ENCODE measurements at places on chromosomes 11 and 22.
A peak's percentile ranks its signal among the peaks of the same experiment; 100 is the strongest.

- no peak for DNase-seq
These were observed 31.1 kb downstream of the BMAL1 start for GRCh38 chr11:13308704-13309103.

GRCh38 chr11:64759131-64759721 is 548 bp downstream of the PYGM start:
- peak; percentile 43 for DNase-seq

- no peak for DNase-seq
These were observed 46.3 kb upstream of the MPEG1 start for GRCh38 chr11:59259047-59259446.

GRCh38 chr11:12841946-12842630 is 167.0 kb upstream of the RASSF10 start:
- DNase-seq, result no peak

DNA sequence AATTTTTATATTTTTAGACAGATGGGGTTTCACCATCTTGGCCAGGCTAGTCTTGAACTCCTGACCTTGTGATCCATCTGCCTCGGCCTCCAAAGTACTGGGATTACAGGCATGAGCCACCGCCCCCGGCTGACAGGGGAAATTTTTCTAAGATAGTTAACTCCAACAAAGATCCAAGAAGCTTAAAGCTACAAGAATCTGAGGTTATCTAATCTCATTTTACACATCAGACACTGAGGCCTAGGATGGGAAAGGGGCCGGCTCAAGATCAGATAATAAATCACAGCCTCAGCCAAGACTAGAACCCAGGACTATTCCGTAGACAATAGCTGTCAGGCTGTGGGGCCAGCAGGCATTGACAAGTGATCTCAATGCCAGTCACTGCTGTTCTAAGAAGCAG is 94.0 kb downstream of the AMBRA1 start:
- DNase-seq, result no peak

GRCh38 chr11:75734491-75735180 is 17.0 kb downstream of the MOGAT2 start:
- DNase-seq, result peak; percentile 51

GRCh38 chr11:10868352-10868751 is 10.5 kb upstream of the ZBED5 start:
- DNase-seq, result no peak

DNA sequence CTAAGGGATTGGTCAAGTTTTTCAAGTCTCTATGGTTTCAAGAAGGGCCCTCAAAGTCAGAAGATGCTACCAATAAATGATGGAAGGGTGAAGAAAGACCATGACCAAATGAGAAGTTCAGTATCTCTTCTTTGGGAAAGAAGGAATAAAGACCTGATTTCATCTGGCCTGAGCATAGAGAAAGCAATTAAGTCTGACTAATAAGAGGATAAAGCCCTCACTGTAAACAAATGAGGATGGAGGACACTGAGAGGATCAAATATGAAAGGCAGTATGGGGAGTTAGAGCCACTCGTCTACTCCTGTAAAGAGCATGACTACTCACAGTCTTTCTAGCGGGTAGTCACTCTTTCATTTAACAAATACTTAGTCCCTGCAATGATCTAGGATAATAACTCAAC is 44.6 kb downstream of the FAM168A start:
- no peak for DNase-seq

- no peak for DNase-seq
These were observed 236.9 kb downstream of the CADM1 start for GRCh38 chr11:115267238-115267781.

DNA sequence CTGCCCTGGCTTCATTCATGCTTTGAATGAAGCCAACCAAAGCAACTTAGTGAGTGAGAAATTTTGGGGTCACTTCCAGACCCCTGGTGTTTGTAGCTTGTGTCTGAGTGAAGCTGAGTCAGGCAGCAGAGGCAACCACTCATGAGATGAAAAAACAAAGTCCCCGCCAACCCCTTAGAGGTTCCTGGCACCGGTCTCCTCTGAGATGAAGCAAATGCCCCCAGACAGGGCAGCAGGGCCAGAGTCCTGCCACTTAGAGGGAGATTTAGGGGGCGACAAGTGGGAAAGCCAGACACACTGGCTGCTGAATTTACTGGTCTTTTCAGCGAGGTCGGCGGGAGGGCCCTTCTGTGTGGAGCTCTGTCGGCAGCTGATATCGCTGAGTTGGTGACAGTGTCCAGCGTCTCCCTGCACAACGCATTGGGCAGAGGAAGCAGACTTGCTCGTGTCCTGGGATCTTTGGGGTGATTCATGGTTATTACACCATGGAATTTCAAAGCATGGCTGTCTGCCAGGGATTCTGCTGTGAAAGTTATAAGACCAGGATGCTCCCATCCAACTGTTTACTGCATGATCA is 482.6 kb downstream of the MIAT start:
- no peak for DNase-seq

- no peak for DNase-seq
These were observed 2.8 kb downstream of the PDGFB start for GRCh38 chr22:39241794-39242594.

DNA sequence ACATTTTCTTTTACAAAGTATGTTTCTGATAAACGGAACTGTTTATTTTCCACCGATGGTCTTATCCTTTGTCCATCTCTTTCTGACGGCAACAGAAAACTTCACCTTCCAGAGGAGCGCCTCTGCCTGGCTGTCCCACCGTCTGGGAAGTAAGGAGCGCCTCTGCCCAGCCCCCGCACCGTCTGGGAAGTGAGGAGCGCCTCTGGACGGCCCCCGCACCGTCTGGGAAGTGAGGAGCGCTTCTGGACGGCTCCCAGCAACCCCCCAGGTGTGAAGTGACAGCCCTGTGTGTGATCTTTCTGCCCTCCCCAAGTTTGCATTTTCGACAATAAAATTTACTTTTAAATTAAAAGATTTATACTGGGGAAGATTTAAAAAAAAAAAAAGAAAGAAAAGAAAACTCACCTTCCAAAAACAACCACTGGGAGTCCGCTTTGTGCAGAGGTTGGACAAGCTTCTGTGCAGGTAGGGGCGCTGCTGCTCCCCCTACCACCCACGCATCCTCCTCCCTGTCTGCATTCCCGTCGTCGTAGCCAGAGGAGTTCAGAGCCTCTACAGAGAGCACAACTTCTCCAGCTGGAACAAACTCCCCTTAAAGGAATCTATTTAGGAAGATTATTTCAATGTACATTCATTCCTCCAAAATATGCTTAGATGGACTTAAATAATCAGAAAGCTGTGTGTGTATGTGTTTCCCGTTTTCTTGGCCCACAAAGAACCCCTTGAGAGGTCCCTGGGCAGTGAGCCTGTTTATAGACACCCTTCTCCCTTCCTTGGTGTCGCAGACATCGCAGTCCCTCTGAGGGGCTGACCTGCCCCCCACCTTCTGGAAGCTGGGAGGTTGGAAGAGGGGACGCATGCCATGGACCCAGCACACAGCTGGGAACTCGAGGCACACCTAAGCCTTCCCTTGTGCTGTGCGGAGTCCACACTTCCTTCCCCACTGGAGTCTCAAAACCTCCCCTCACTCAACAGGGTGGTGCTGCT is 849 bp upstream of the APOBEC3B start:
- peak; percentile 82 for DNase-seq

- no peak for DNase-seq
These were observed 73.4 kb downstream of the DEUP1 start for GRCh38 chr11:93403930-93404329.

GRCh38 chr22:17096071-17096470 is 11.3 kb downstream of the IL17RA start:
- DNase-seq, result no peak

DNA sequence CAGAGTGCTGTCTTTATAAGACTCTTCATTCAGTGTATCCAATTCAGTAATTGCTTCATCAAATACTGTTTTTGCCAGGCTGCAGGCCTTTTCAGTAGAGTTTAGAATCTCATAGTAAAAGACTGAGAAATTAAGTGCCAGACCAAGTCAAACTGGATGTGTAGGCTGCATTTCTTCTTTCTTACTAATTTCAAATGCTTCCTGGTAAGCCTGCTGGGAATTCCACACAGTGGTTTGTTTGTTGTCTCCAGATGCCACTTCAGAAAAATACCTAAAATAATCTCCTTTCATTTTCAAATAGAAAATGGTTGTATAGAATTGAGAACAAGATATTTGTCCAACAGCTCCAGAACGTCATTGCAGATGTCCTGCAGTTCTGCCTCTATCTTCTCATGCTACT is 34.7 kb downstream of the LDHAL6A start:
- no peak for DNase-seq

- DNase-seq, result no peak
These were observed 817.4 kb downstream of the BRD1 start for GRCh38 chr22:49010070-49010863.

DNA sequence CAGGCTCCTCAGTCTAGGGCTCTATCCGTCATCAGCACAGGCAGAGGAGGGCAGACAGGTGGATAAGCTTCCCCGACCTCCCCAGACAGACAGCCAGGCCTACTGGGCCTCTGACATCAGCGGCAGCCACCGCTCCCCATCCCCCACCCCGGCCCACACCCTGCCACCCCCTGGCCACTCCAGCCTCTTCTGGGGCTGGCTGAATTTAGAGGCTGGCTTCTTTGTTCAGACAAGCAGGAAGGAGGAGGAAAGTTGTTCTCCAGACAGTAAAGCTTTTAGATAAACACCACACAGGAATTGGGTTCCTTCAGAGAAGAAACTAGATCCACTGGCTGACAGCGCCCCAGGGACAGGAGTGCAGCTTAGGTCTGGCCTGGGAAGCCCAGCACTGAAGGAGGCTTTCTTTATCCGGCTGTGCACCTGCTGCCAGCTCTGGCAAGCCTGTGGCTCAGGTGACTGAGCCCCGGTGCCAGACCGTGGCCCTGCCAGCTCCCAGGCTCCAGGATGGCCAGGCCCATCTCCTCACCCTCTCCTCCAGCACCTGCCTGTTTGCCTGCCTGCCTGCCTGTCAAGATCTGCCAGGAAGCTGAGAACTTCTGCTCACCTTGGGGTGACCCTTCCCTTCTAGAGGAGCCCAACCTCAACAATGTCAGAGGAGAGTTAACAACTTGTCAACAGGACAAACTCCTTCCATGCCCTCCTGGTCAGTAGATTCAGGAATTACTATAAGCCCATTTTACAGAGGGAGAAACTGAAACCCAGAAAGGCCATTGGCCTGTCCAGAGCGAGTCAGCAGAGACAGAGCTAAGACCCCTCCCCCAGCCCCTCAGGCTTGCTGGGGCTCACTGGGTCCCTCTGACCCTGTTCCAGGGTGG is 44.0 kb upstream of the KLHL35 start:
- DNase-seq, result no peak

DNA sequence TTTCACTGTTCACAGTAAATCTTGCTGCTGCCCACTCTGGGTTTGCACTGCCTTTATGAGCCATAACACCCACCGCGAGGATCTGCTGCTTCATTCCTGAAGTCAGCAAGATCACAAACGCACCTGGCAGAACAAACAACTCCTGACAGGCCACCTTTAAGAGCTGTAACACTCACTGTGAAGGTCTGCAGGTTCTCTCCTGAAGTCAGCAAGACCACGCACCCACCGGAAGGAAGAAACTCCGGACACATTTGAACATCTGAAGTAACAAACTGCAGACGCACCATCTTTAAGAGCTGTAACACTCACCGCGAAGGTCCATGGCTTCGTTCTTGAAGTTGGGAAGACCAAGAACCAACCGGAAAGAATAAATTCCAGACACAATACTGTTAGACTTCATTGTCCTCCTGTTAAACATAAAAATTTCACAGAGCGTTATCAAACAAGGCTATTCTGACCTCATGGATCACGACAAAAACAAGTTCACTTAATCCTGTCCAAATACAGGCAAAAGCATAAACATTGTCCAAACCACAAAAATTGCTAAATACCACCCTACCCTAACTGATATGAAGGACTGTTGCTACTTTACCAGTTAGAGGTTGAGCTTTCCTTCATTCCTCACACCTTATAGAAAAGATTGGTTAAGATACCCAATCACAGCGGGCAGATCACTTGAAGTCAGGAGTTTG is 3.0 kb upstream of the CCDC117 start:
- DNase-seq, result no peak

- no peak for DNase-seq
These were observed 14.3 kb upstream of the EFCAB6 start for GRCh38 chr22:43826142-43827002.

GRCh38 chr11:130340671-130341319 is 26.1 kb upstream of the ZBTB44 start:
- no peak for DNase-seq

GRCh38 chr11:1843098-1843473 is 4.3 kb downstream of the TNNI2 start:
- DNase-seq, result no peak

DNA sequence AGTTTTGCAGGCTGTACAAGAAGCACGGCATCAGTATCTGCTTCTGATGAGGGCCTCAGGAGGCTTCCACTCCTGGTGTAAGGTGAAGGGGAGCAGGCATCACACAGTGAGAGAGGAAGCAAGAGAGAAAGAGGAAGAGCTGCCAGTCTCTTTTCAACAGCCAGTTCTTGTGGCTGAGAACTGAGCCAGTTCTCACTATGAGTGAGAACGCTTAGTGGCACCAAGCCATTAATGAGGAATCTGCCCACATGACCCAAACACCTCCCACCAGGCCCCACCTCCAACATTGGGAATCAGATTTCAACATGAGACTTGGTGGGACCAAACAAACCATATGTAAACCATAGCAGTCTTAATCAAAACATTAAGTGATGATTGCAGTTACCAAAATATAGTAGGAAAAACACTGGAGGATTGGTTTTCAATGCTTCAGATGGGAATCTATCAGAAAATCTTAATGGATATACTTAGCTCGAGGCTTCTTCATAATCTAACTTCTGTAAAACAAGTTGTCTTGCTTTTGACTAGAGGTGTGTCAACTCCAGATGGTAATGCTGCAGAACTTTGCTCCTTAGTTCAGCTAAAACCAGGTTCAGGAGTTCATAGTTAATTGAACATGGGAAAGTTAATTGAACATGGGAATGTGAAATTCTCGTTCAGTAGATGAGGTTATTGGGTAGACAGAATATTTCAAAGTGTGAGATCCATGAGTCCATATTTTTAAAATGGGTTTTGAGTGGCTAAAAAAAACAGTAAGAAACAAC is 12.2 kb downstream of the FAR1 start:
- DNase-seq, result no peak

- DNase-seq, result peak; percentile 47
These were observed 258.3 kb downstream of the LRRC4C start for GRCh38 chr11:41201156-41201555.

DNA sequence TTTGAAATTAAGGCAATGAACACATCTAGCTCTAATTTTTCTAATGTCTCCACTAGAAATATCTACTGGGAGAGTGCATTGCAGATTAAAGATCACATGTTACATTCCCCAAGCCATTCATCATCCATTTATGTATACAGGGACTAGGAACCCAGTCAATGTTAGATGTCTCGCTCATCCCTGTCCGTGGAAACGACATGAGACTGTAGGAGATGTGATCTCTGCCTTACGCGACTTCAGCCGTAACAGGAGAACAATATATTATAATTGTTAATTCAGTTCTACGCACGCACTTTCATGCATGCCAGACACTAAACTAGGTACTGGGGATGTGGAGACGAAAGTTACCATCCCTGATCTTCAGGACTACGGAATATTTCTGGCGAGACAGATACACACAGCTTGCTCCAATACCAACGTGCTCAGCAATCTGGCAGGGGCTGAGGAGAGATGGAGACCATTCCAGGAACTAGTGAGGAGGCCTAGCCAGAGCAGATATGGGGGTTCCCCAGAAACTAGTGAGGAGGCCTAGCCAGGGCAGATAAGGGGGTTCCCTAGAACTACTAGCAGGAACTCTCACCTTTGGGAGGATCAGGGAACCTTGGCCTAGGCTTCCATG is 706 bp downstream of the DCPS start:
- DNase-seq, result no peak

- no peak for DNase-seq
These were observed 66.1 kb downstream of the CHST1 start for GRCh38 chr11:45599161-45599943.

Data from Caco-2 (cell line).